Body of pancreas (tissue), 4 donors: ENCODE measurements at places on chromosomes 4 and X.

DNA sequence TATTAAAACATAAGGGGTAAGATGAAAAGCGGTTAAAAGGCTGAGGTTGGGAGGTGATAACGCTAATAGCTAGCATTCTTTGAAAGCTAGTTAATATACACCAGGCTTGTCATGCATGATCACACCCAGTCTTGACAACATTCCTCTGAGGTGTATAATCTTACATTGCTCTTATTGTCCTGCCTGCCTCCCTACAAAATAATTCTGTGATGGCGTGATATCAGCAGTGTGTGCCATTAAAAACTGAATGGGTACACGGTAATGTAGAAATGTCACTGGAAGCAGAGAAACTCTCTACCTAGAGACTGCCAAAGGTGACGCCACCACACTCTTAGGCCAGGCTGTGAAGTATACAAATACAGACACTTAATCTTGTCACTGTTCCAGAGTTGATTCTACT, 68.1 kb downstream of the DIAPH2 start:
- DNase-seq, result no peak

GRCh38 chr4:61507091-61507490, 307.0 kb downstream of the ADGRL3 start:
- DNase-seq, result no peak

GRCh38 chr4:185589067-185589836, 53.9 kb upstream of the PDLIM3 start:
- no peak for DNase-seq

DNA sequence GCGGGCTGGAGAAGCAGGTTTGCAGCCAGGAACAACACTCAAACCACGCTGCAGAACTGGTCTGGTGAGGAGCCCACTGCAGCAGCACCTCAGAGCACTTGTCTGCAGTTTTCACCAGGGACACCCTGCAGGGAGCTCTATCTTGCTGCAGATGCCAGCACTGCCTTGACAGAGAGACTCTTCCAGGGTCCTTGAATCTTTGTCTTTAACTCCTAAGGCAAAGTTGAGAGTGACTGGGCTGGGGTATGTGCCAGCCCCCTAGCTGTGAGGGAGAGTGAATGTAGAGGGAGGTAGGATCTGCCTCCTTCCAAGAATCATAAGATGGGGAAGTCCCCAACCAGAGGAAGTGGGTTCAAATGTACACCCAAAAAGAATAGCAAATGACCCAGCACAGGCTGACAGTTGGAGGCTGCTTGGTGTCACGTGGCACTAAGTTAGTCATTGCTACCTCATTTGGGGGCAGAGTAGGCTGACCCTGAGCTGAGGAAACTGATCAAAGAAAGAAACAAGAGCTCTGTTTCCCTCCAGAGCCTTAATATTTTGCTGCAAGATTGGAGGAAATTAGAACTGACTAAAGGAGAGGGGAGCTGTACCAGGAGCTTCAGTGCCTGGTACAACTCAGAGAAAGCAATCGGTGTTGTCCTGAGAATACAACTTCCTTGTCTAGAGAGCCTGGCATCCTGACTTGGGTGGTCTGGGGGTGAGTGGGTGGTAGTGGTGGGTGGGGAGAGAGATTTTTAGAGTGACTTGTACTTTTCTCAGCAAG, 28.2 kb upstream of the HUWE1 start:
- DNase-seq, result peak; percentile 30

DNA sequence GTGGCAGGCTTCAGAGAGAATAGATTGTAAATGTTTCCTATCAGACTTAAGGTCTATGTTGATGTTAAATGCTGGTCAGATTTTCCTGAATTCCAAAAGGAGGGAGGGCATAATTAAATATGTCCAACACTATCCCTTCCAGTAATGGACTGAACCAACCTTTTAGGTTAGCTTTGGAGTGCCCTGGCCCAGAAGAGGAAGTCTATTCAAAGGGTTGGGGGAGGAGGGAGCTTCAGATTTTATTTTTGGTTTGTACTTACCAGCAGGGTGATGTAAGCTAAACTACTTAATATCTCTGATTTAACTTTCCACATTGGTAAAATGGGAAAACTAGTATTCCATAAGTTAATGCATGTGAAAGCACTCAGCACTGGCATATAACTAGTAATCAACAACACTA, 91.1 kb downstream of the RBM46 start:
- no peak for DNase-seq

- DNase-seq, result peak; percentile 6
These were observed 46.8 kb downstream of the SULT1B1 start for GRCh38 chr4:69713593-69713992.

GRCh38 chr4:122827879-122828601, 1.4 kb downstream of the FGF2 start:
- DNase-seq, result no peak

GRCh38 chr4:46506876-46507275, 116.9 kb upstream of the GABRA2 start:
- no peak for DNase-seq

DNA sequence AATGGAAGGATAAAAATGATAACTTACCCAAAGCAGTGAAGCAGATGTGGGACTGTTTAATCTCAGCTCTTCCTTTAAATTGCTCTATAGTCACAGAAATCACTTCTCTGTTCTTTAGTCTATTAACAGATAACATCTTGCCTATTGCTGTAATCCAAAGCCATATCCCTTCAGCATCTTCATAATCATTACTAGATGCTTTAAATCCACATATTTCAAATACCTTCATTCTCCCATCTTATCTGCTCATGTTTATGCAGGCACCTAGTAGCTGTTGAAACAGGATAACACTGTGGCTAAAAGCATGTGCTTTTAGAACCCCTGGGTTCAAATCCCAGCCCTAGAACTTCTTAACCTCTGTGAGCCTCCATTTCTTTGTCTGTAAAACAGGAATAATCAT, 209.9 kb downstream of the RELL1 start:
- DNase-seq, result no peak

DNA sequence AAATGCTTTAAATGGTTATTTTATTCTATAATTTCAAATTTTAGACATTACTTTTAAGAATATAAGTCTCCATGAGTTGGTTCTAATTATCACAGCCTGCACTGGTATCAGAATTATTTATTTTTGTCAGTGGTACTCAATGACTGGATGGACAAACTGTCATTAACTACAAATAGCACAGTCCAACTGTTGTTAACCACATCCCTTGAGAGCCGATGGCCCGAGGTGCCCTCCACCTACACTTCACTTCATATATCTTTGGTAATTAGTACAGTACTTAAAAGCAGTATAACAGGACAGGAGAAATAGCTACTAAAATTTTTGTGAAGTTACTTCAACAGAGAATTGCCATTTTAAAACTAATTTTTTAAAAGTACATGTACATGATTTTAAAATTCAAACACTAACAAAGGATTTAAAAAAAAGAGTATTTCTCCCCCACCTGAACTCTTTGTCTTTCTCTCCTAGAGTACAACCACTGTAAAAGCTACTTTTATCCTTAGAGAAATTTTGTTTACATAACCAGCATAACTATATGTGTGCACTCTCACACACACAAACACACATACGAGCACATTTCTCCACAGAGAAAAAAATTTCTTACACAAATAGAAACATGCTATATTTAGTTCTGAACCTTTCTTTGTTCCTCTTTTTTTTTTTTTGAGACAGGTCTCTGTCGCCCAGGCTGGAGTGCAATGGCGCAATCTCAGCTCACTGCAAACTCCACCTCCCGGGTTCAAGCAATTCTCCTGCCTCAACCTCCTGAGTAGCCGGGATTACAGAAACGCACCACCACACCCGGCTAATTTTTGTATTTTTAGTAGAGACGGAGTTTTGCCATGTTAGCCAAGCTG, 6.5 kb downstream of the TIFA start:
- no peak for DNase-seq

DNA sequence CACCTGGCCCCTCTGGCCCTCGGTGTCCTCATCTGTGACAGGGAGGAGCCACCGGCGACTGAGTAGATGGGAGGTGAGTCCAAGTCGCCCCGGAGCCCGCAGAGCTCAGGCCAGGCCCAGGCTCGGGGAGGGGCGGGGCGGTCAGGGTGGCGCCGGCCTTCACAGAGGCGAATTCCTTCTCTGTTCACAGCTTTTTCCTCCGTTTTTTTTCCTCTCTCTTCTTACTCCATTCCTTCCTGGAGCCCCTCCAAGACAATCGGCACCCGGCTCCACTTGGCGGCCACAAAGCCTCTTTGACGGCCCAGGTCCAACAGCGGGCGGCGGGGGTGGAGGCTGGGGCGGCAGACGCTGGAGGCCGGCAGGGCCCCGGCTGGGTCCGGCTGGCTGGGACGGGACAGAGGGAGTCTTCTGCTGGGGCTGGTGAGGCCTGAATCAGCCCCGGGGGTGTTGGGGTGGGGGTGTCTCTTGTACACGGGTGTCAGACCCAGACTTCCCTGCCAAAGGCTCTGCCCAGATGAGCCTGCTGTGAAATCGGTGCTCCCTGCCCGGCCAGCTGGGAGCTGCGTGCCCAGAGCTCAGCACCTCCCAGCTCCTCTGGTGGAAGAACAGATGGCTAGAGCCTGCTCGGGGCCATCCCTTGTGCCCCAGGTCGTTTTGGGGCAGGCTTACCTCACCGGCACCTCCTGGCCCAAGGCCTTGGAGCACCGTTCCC, 22.6 kb downstream of the FGFRL1 start:
- DNase-seq, result no peak

- DNase-seq, result no peak
These were observed 69.2 kb downstream of the SYNPO2 start for GRCh38 chr4:118957722-118958445.

DNA sequence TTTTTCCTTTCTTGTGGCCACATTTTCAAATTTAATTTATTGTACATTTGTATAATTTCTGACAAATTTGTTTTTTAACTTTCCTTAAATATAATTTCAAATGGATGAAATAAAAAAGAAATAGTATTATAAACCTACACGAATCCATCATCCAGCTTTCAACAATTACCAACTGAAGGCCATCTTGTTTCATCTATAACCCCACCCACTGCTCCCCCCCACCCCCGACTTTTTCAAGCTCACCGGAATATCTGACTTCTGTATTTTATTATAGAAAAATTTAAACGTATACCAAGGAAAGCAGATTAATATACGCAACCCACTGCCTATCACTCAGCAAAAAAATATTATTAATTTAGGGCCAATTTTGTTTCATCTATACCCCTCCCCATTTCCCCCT, 1.1 kb downstream of the MORF4L2 start:
- DNase-seq, result no peak

DNA sequence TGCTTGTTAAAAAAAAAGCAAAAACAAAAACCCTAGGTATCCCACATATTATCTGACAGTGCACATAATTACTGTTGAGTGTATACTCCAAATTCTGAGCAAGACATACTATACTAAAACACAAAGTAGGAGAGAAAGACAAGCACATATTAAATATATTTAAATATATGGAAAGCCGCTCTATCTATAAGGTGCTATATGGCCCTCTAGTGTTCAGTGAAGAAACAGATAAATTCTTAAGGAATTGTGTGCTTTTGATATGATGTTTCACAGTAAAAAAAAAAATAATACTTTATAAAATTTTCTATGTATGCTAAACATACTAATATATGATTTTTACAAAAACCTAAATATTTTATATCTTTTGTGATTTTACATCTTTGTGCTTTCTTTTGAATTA, 137.8 kb downstream of the FBXW7 start:
- DNase-seq, result no peak

DNA sequence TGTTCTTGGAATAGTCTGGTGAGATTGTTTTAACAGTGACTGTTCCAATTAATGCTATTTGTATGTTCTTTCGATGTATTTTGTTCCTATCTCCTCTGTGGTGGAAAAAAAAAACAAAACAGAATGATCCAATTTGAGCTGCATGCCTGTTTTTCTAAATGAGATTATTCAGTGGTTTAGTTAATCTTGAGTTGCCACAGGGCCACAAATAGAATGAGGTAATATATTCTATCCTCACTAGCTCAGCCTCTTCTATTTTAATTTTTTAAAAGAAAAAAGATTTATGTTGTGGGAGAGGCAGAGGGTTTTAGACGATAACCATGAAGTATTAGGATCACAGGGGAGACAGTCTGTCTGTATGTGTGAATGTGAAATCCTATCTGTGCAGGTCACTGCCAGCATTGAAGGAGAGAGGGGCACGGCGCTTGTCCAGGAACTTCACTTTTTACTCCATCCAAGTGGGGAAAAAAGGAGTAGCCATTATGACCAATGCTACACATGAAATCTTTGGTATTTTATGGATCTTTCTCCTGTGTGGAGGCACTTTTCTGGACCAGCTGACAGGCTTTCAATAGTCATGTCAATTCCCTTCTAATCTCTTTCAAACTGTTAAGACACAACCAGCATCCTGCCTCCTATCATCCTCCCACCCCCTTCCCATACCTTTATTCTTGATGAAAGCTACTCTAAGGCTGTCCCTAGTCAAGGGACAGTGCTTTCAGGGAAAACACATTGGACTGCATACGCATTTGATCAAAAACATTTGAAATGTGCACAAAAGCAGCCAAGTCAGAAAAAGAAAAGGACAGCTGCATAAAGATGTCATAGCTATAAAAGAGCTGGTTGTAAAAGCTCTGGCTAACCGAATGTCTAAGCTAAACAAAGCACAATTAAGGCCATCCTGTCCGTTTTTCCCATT, 1063.8 kb upstream of the INTU start:
- no peak for DNase-seq

GRCh38 chr4:169658196-169658595, 37.8 kb downstream of the CLCN3 start:
- DNase-seq, result no peak

GRCh38 chr4:36854554-36854953, 390.0 kb upstream of the NWD2 start:
- no peak for DNase-seq

GRCh38 chr4:648579-649292, 23.4 kb downstream of the PDE6B start:
- DNase-seq, result no peak

DNA sequence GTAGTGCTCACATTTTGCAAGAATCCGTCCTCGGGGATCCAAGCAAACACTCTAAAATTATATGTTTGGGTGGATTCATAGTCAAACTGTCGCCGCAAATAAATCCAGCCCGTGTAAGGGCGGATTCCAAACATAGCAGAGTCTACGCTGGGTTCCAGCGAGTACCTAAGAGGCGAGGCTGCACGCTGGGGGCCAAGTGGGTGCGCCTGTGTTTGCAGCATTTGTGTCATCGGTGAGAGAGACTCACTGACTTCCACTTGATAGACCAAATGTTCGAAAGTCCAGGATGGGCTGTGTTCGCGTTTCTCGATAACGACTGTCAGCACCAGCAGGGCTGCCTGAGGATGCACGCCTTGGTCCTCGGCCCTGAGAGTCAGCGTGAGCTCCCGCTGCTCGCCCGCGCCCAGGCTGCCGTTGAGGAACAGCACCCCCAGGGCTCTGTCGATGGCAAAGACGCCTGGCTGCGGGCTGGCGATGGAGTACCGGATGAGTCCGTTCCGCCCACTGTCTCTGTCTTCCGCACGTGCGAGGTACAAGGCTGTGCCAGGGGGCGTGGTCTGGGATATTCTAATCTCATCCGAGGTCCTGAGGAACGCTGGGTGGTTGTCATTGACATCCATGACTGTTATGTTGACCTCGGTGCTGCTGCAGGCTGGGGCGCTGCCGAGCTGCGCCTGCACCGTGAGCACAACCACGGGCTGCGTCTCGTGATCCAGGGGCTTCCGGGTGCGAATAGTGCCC, 158.7 kb downstream of the DCHS2 start:
- DNase-seq, result peak; percentile 14
